HFFc6 (cell line): ENCODE measurements at places on chromosomes 2 and 18. TPM values are rescaled to one million over a fixed set of nuclear protein-coding genes. Genes with fewer than 3 reads are reported as not detected.

NEDD4L gene
- total RNA-seq, result 12.5 to 25.8 TPM (median 25.3 TPM) in 3 replicates

UGT1A1 gene
- total RNA-seq, result not detected in 3 replicates

CRACDL gene
- not detected in 3 replicates for total RNA-seq

SCN2A gene
- 0.19 to 0.65 TPM (median 0.44 TPM) in 3 replicates for total RNA-seq

CMPK2 gene
- total RNA-seq, result not detected in 2 replicates

LONRF2 gene
- total RNA-seq, result not detected in 3 replicates

SETBP1 gene
- 0.05 to 0.50 TPM (median 0.24 TPM) in 3 replicates for total RNA-seq

NOP58 gene
- total RNA-seq, result 50.2 to 56.3 TPM (median 52.6 TPM) in 3 replicates

DNA sequence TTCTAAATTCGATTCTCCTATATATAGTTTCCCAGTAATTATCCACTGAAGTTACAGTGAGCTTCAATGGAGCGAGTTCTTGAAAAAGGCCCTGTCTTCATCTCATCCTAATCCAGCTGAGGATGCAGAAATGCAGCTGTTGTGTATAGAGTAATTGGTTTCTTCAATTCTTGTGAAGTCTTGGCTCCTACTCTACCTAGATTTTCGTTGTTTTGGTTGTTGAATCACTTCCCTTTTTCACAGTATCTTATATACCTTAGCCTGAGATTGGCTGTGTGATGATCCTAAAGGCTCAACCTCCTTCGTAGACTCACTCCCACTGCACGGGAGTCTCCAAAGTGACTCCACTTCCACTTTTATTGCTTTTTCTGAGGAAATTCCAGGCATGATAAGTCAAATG lies 280.4 kb downstream of the PARD3B start:
- DNase-seq, result no peak
- no peaks in the 10 kb centered on the region; the same call in 1 of the 2 replicates for H3K27me3 ChIP-seq
- no peak overlapping the region for H3K27ac ChIP-seq
- no peak overlapping the region for H3K4me3 ChIP-seq

- no peak overlapping the region for H3K27ac ChIP-seq
- no peaks in the 10 kb centered on the region for H3K4me1 ChIP-seq
- H3K27me3 ChIP-seq, result peaks cover 24% of the 10 kb centered on the region
- no peak overlapping the region for H3K4me3 ChIP-seq
Measured at GRCh38 chr18:7224198-7224597, 6.7 kb upstream of the LRRC30 start.

- DNase-seq, result peak; percentile 84
- no peaks in the 10 kb centered on the region for H3K27me3 ChIP-seq
- peak overlapping the region; percentile 83 for H3K4me3 ChIP-seq
- H3K27ac ChIP-seq, result peak overlapping the region; percentile 97
Measured at GRCh38 chr2:225010804-225011203, 31.5 kb downstream of the DOCK10 start.

- no peaks in the 10 kb centered on the region for H3K36me3 ChIP-seq
- H3K27me3 ChIP-seq, result peaks cover 11% of the 10 kb centered on the region
- H3K4me3 ChIP-seq, result peak overlapping the region; percentile 81
- peaks cover 46% of the 10 kb centered on the region for H3K4me1 ChIP-seq
Measured at GRCh38 chr18:77208964-77209363, 40.7 kb upstream of the GALR1 start.

DNA sequence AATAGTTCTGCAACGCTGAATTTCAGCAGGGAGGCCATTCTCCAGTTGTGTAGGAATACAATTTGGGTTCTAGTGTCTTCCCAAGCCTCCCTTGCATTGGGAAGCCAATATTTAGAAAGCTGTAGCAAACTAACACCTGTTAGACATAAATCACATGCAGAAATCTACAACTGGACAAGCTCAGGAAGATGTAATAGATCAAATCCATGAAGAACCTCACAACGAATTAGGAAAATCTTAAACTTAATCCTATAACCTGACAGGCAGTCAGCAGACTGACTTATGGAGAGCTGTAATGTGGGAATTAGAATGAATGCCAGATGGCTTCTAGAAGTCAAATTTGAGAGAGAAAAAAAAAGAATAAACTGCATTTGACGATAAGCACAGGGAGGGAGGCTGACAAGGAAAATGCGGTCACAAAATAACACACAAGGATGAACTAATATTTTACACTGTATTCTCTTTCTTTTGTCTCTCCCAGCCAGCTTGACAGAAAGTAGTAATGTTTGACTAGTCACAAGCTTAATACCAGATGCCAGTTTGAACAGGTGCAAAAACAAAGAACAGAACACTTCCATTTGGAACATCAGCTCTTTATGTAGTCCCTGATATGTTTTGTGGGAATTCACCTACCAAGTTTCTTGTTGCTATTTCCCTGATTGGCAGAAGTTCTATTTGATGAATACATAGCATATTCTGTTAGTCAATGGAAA lies 50.8 kb upstream of the FANCL start:
- no peak for DNase-seq
- no peak overlapping the region for H3K4me3 ChIP-seq
- H3K27me3 ChIP-seq, result no peaks in the 10 kb centered on the region
- no peak overlapping the region for H3K27ac ChIP-seq
- H3K36me3 ChIP-seq, result no peaks in the 10 kb centered on the region

DNA sequence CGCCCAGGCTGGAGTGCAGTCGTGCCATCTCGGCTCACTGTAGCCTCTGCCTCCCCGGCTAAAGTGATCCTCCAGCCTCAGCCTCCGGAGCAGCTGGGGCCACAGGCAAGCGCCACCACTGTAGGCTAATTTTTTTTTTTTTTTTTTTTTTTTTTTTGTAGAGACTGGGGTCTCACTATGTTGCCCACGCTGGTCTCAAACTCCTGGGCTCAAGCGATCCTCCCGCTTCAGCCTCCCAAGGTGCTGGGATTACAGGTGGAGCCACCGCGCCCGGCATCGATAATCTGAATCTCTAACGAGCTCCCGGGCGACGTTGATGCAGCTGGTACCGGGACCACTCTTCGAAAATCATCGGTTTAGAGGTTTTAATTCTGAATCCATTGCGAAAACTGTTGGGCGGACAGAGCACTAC lies 520 bp upstream of the CYP20A1 start:
- H3K4me1 ChIP-seq, result peaks cover 16% of the 10 kb centered on the region
- H3K27ac ChIP-seq, result peak overlapping the region; percentile 93
- DNase-seq, result no peak

- H3K36me3 ChIP-seq, result no peaks in the 10 kb centered on the region
- peaks cover 45% of the 10 kb centered on the region for H3K4me1 ChIP-seq
- DNase-seq, result no peak
- H3K4me3 ChIP-seq, result no peak overlapping the region
- H3K27me3 ChIP-seq, result 0 out of 2 replicates have a peak, but pooled peaks cover 2% of the 10 kb centered on the region
- peak overlapping the region; percentile 52 for H3K27ac ChIP-seq
Measured at GRCh38 chr2:20568501-20569463, 82.1 kb downstream of the HS1BP3 start.

- H3K4me3 ChIP-seq, result no peak overlapping the region
- no peaks in the 10 kb centered on the region for H3K4me1 ChIP-seq
- H3K36me3 ChIP-seq, result no peaks in the 10 kb centered on the region
Measured at GRCh38 chr18:40849886-40850285, 1105.1 kb upstream of the PIK3C3 start.

GRCh38 chr2:144942516-144943256 lies 422.8 kb upstream of the ZEB2 start:
- DNase-seq, result peak; percentile 54
- H3K27me3 ChIP-seq, result no peaks in the 10 kb centered on the region
- peak overlapping the region; percentile 60 for H3K4me3 ChIP-seq

GRCh38 chr18:55763805-55764204 lies 175.8 kb upstream of the TCF4 start:
- peak overlapping the region; percentile 28; the same call in 1 of the 2 replicates for H3K27ac ChIP-seq
- H3K36me3 ChIP-seq, result no peaks in the 10 kb centered on the region; the same call in 1 of the 2 replicates
- peaks cover 2% of the 10 kb centered on the region for H3K27me3 ChIP-seq

- H3K36me3 ChIP-seq, result no peaks in the 10 kb centered on the region
- DNase-seq, result no peak
Measured at GRCh38 chr2:16155366-16155765, 215.0 kb downstream of the MYCN start.

DNA sequence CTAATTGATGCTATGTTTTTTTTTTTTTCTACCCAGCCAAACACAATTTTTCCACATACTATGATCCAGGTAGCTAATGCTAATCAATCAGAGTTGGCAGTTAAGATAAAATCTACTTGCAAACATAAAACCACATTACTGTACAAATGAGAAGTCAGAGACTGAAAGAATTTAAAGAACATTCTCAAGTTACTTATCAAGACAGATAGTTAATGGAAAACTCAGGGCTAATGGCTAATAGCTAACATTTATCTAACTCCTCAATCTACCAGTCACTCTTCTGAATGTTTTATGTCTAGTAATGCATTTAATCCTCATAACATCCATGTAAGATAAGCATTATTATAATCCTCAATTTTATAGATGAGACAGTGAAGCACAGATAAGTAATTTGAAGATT lies 537.6 kb upstream of the SETBP1 start:
- no peak overlapping the region for H3K4me3 ChIP-seq
- H3K27ac ChIP-seq, result no peak overlapping the region
- no peaks in the 10 kb centered on the region for H3K4me1 ChIP-seq

- peaks cover 5% of the 10 kb centered on the region; the same call in 1 of the 2 replicates for H3K36me3 ChIP-seq
- H3K4me1 ChIP-seq, result peaks cover 66% of the 10 kb centered on the region
- peak overlapping the region; percentile 99 for H3K27ac ChIP-seq
- no peak for DNase-seq
Measured at GRCh38 chr18:63683890-63684289, 18.9 kb upstream of the SERPINB11 start.
